Activated CD4-positive, alpha-beta T cell treated with anti-CD3 and anti-CD28 coated beads for 1 hour (primary cell): ENCODE measurements at places on chromosomes 12 and 14.

GRCh38 chr12:11823043-11823442, 173.6 kb downstream of the ETV6 start:
- no peak for DNase-seq

- no peak for DNase-seq
Measured at GRCh38 chr12:25585662-25586061, 32.6 kb upstream of the LMNTD1 start.

- no peak for DNase-seq
Measured at GRCh38 chr12:108691998-108692808, 39.1 kb downstream of the CORO1C start.

DNA sequence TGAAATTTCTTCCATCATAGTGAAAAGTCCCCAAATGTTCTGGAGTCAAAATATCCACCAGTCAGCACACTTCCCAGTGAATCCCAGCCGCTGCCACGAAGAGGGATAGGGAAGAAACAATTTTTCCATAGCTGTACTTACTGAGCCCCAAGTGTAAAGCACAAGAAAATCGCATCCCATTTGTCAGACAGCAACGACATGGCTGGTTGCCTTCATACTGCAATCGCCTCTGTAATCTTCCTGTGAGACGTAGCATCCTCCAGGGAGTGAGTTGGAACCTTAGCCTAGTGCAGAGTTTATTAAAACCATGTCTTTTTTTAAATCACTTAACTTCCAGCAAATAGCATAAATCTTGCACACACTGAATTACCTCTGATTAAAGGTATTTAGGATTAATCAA, 56.8 kb downstream of the GNG2 start:
- no peak for DNase-seq

DNA sequence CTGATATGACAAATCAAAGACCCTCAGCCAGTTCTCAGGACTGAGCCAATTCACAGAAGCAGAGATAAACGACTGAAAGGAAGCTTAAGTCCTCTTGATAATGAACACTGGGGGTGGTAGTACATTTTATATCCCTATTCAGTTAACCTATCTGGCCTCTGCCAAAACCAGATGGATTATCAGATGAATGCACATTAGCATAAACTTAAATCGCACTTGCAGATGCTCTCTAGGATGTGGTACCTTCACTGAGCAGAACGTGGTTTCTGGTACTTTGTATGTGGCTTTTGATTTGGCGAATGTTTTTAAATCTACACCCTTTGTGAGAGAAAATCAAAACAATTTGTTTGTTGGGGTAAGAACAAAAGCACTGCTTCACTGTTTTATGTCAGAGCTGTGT, 21.1 kb upstream of the TAS2R14 start:
- no peak for DNase-seq

- no peak for DNase-seq
Measured at GRCh38 chr12:26642361-26642760, 190.6 kb downstream of the ITPR2 start.

DNA sequence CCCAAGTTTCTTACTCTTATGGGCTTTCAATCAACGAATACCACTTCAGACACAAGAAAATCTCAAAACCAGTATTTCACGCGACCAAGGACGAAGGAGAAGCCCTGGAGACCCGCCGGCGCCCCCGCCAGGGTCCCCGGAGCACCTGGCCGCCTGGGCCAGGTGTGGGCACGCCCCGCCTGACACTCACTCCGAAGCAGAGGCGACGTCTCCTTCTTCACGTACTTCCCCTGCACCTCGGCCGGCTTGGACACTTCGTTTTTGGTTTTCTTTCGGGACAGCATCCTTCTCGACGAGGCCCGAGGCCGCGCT, 466 bp downstream of the SAV1 start:
- DNase-seq: no peak

GRCh38 chr12:128069359-128069997, 197.5 kb upstream of the TMEM132C start:
- DNase-seq: no peak

GRCh38 chr12:120759591-120760348, 34.1 kb downstream of the ACADS start:
- DNase-seq: no peak

- DNase-seq: no peak
Measured at GRCh38 chr12:15592934-15593333, 196.3 kb downstream of the EPS8 start.

DNA sequence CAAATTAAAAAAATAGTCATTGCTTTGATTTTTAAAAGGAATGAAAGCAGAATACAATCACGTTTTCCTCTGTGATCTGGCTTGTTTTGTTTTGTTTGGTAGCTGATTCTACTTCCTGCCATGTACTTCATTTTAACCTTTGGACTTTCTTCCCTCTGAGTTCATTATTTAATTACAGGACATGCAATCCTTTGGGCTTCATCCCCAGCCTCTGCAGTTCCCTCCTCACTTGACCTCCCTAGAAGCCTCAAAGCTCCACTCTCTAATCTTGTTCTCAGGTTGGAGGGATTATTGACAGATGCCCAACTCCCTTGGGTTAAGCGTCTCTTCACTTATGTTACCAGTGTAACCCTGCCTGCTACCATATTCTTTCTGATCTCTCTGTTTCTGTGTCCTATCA, 967.9 kb upstream of the SEL1L start:
- no peak for DNase-seq

DNA sequence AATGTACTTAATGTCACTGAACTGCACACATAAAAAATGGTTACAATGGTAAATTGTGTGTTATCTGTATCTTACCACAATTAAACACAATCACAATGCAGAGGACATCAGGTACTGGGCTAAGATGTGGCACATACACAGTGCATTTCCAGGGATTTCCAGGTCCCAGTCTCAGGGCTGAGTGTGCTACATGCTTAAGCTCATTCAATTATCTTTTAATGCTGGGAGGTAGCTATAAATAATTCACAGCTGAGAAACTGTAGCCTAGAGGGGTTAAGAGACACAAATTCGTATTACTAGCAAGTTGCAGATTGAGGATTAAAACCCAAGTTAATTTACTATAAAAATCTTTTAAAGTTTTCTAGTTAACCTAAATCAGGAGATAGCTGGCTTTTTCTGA, 67.1 kb downstream of the CRACR2A start:
- DNase-seq: no peak

- no peak for DNase-seq
Measured at GRCh38 chr12:72869024-72869423, 596.9 kb downstream of the TRHDE start.

DNA sequence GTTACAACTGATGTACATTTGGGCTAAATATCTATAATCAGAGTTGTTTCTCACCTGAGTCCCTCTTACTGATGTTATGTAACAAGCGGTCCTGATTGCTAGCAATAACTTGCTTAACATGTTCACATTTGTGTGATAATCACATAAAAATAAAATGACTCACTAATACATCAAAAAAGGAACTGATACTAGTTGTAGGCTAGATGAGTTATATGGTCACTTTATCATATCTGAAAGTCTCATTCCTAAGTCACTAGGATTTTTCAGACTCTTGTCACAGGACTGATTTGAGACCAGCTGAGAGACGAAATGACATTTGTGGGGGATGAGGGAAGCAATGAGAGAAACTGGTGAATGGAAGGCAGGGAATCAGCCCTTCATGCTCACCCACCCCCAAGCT, 34.3 kb downstream of the NKX2-1 start:
- no peak for DNase-seq

DNA sequence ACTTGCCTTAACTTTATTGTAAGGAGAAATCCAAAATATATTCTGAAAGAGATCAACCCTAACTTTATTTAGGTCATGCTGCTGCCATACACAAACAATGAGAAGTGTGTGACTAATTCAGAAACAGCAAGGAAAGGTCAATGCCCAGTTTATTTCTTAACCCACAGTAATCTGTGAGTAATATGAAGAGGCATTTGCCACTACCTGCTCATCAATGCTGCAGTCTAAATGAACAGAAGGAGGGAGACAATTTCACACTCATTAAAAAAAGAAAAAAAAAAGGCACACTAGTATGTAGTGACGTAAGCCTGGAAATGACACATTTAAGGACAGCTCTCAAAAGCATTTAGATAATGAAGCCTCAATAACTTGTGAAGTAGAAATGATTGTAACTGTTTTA, 90.5 kb upstream of the FOXN3 start:
- DNase-seq: no peak

- no peak for DNase-seq
Measured at GRCh38 chr12:15212930-15213329, 8.3 kb downstream of the RERG start.

GRCh38 chr12:8156845-8157244, at the start of gene ZNF705A:
TSS of gene ZNF705A (plus strand) at chr12:8157015. CDS start at chr12:8172626, 15,611 bp downstream.
- no peak for DNase-seq

DNA sequence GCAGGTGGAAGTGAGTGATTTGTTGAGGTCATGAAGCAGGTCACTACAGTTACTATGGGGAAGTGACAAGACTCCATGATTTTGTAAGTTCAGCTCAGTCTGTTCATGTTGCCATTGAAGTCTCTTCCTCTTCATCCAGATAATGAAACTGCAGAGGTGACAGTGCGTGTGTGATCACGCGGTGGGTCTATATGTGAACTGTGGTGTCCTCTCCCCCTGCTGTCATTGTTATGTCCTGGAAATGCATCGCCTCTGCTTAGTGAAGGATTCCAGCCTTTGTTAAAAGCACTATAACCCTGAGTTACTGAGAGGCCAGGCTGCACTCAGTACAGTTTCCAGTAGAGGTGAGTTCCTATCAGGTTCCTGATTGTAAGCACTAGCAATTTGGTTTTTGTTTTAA, 216.2 kb upstream of the RMST start:
- no peak for DNase-seq

DNA sequence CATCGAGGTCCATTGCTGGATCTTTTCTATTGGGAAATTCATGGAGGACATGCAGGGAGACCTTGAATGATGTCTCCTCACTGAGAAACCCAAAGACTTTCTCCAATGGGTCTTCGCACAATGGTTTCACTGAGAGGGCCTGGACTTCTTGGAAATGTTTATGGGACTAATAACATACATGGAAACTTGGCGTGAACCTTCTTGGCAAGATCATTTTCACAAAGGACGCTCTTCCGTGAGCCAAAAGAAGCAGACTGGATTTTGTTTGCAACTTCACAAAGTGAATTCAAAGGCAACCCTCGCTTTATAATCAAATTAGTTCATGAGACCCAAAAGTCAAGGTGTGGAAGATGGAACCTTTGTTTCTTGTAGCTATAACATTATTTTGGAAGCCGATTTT, 154.4 kb downstream of the TMEM132C start:
- DNase-seq: no peak

GRCh38 chr12:65948320-65949008, 124.2 kb downstream of the HMGA2 start:
- no peak for DNase-seq

GRCh38 chr12:2627835-2628191, 167.0 kb upstream of the FKBP4 start:
- no peak for DNase-seq

DNA sequence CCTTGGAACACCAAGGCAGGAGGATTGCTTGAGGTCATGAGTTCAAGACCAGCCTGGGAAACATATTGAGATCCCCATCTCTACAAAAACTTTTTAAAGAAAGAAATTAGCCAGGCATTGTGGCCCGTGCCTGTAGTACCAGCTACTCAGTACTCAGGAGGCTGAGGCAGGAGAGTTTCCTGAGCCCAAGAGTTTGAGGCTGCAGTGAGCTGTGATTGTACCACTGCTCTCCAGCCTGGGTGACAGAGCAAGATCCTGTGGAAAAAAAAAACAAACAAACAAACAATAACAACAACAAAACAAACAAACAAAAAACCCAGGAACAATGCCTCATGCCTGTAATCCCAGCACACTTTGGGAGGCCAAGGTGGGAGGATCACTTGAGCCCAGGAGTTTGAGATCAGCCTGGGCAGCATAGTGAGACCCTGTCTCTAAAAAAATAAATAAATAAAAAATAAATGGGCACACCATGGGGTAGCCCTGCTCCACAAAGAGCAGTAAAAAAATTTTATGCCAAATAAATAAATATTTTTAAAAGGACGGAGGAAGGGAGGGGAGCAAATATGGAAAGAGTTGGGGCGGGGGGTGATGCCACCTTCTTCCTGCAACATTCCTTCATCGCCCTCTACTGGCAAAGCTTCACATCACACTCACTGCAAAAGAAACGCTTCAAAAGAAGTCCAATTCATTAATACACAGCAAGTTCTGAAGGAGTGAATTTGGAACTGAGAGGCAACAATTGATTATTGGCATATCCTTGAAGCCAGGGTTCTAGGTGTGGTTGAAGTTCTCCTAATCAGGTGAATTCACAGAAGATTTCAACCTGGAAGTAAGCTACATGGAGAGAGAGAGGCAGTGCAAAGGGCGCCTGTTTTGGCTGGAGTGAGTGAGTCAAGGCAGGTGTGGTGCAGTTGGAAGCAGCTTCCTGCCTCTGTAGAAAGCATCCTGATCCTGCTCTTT, 8.8 kb upstream of the GNPTAB start:
- DNase-seq: peak; percentile 38

DNA sequence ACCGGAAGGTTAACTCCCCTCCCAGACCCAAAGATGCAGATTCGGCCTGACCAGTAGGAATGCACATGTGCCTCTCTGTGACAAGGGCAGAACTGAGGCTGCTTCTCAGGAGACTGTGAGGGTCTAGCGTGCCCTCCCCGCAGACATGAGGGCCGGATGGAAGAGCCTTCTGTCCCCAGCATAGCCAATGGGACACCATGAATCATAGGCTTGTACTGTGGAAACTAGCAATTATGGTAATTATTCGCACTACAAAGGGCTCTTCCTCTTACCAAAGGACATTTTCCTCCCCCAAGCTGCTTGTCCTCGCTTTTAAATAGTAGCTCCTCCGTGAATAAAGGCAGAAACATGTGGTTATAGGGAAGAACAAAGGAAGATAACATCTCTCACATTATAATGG, 6.2 kb downstream of the COA8 start:
- no peak for DNase-seq

DNA sequence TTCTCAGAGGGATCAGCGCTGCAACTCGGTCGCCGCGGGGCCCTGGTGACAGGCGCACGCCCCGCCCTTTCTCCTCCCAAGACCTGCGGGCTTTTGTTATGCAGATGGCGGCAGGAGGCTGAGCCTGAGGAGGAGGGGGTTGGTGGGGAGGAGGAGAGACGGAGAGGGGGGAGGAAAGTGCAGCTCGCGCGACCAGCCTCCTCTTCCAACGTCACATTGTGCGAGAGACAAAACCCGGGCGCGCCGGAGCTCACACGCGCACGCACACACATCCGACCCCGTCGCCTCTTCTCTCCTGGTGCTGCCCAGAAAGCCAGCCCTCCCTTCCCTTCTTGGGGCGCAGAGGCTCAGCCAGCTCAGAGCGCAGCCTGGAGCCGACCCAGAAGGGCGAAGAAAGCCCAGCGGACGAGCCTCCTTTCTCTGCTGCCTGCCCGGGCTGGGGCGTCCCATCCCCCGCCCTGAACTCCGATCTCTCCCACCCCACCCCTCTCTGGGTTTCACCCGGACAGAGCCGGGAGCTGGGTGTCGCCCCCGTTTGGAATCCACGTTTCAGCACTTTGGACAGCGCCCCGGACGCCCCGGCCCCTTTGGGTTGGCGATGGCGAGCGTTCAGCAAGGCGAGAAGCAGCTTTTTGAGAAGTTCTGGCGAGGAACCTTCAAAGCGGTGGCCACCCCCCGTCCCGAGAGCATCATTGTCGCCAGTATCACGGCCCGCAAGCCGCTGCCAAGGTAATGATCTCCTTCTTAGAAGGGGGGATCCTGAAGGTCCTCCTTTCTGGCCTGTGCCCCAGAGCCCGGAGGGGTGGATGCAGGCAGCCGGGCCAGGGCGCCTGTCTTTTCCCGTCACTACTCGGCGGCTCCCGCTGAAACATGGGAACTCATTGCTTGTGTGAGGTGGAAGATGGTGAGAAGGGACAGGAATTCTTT, at the start of gene SRRM4:
Gene SRRM4 (plus strand): TSS at position 257 of the 927 bp plus-strand sequence. CDS start 342 bp downstream, at position 599.
- no peak for DNase-seq
